ENCODE measurements at places on chromosomes 5 and 9. TPM values are rescaled to one million over a fixed set of nuclear protein-coding genes. Genes with fewer than 3 reads are reported as not detected.

GRCh38 chr5:99191206-99191745 lies 262.5 kb upstream of the CHD1 start:
- no peak overlapping the region for H3K27ac ChIP-seq
- no peaks in the 10 kb centered on the region for H3K36me3 ChIP-seq
- H3K4me3 ChIP-seq = no peak overlapping the region
- no peaks in the 10 kb centered on the region for H3K4me1 ChIP-seq
- no peak for DNase-seq

The LRRC70 gene
- 2.6 TPM for total RNA-seq

DNA sequence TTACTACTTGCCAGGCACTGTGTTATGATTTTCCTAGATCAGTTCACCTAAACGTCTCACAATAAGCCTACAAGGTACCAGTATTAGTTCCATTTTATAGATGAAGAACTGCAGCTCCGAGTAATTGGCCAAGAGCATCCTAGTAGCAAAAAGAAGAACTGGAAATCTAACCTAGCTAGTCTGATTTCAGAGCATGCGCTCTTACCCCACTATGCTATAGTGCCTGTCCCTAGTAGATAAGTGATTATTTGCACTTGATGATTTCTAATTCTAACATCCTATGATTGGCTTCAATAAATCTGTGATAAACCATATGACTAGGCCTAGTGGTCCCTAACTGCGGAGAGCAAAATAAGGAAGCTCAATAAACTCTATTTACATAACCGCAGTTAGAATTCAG lies 7.1 kb upstream of the PLAC8L1 start:
- H3K4me3 ChIP-seq = no peak overlapping the region
- H3K4me1 ChIP-seq = no peaks in the 10 kb centered on the region
- no peaks in the 10 kb centered on the region for H3K27me3 ChIP-seq
- DNase-seq = no peak

GRCh38 chr5:1643651-1644392 lies 120.1 kb upstream of the LPCAT1 start:
- H3K4me3 ChIP-seq = no peak overlapping the region
- H3K27ac ChIP-seq = no peak overlapping the region
- no peaks in the 10 kb centered on the region for H3K36me3 ChIP-seq
- H3K4me1 ChIP-seq = peaks cover 2% of the 10 kb centered on the region

DNA sequence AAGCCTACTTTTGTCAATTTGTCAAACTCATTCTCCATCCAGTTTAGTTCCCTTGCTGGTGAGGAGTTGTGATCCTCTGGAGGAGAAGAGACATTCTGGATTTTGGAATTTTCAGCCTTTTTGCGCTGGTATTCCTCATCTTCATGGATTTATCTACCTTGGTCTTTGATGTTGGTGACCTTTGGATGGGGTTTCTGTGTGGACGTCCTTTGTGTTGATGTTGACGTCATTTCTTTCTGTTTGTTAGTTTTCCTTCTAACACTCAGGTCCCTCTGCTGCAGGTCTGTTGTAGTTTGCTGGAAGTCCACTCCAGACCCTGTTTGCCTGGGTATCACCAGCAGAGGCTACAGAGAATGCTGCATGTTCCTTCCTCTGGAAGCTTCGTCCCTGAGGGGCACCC lies 71.2 kb downstream of the P4HA2 start:
- H3K4me3 ChIP-seq = no peak overlapping the region
- no peaks in the 10 kb centered on the region for H3K36me3 ChIP-seq
- no peaks in the 10 kb centered on the region for H3K4me1 ChIP-seq
- H3K27ac ChIP-seq = no peak overlapping the region

DNA sequence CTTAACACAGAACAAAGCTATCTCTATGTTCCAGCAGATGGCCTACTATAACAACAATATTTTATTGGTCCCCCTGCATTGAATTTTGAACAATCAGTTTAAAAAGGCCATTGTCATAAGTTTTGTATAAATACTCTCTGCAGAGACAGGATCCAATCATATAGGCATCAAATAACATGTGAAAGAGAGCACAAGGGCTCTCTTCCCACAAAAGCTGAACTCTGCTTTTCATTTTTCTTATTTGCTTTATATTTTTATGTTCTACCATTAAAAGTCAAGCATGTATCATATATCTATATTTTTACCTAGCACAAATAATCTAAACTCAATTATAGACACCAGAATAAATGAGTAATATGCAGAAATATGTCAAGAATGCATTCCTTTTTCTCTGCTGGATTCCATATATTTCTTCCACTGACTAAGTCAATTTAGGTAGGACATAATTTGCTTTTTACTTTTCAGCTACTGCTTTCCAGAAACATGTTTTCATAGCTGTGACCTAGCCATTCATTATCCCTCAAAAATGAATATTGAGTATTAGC lies 143.6 kb downstream of the CDH9 start:
- no peaks in the 10 kb centered on the region for H3K4me1 ChIP-seq
- H3K36me3 ChIP-seq = no peaks in the 10 kb centered on the region
- H3K27me3 ChIP-seq = no peaks in the 10 kb centered on the region
- H3K4me3 ChIP-seq = no peak overlapping the region
- no peak overlapping the region for H3K27ac ChIP-seq
- no peak for DNase-seq

The FOXD4L6 gene
- not detected for total RNA-seq

- no peaks in the 10 kb centered on the region for H3K4me1 ChIP-seq
- H3K27ac ChIP-seq = no peak overlapping the region
These were observed 137.9 kb downstream of the SEC61B start for GRCh38 chr9:99360026-99360425.

- no peaks in the 10 kb centered on the region for H3K36me3 ChIP-seq
- no peak for DNase-seq
- no peak overlapping the region for H3K4me3 ChIP-seq
These were observed 116.6 kb downstream of the ADGRV1 start for GRCh38 chr5:90675222-90675621.

DNA sequence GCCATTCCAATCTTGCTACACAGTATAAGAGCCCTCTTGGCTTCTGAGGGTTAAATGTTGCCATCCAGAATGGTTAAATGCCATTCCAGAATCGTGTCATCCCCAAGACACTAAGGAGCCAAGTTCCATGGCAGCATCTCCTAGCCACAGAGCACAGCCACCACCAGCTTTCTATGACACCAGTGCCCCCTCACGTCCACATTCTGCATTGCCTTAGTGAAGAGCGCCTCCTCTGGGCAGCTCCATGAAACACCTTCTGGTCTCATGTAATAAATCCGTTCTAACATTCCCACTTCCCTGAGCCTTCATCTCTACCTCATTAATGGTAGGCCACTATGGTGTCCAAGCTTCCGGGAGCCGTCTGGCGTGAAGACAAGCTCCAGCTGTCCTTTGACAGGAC lies 12.4 kb downstream of the CBY3 start:
- no peak for DNase-seq
- no peak overlapping the region for H3K27ac ChIP-seq
- H3K4me3 ChIP-seq = no peak overlapping the region
- H3K27me3 ChIP-seq = no peaks in the 10 kb centered on the region

- no peak overlapping the region for H3K27ac ChIP-seq
- H3K27me3 ChIP-seq = no peaks in the 10 kb centered on the region
- H3K4me3 ChIP-seq = no peak overlapping the region
- H3K4me1 ChIP-seq = no peaks in the 10 kb centered on the region
These were observed 42.7 kb upstream of the CEP72 start for GRCh38 chr5:569358-569867.

GRCh38 chr9:133991214-133991921 lies 756 bp downstream of the VAV2 start:
- H3K36me3 ChIP-seq = no peaks in the 10 kb centered on the region
- H3K27me3 ChIP-seq = no peaks in the 10 kb centered on the region
- H3K4me3 ChIP-seq = peak overlapping the region; percentile 66
- DNase-seq = peak; percentile 53
- no peak overlapping the region for H3K27ac ChIP-seq

The ZDHHC11B gene
- 1.7 TPM for total RNA-seq
